ENCODE measurements at places on chromosomes 5 and 9.

GRCh38 chr9:105360344-105360743 lies 87.5 kb upstream of the FSD1L start:
- no peak for DNase-seq

GRCh38 chr9:136707011-136707410 lies 5.4 kb upstream of the DIPK1B start:
- no peak for DNase-seq

- no peak for DNase-seq
These were observed 15.4 kb downstream of the NIPSNAP3B start for GRCh38 chr9:104779334-104779733.

- no peak for DNase-seq
These were observed 350 bp upstream of the SLC25A46 start for GRCh38 chr5:110738503-110738811.

DNA sequence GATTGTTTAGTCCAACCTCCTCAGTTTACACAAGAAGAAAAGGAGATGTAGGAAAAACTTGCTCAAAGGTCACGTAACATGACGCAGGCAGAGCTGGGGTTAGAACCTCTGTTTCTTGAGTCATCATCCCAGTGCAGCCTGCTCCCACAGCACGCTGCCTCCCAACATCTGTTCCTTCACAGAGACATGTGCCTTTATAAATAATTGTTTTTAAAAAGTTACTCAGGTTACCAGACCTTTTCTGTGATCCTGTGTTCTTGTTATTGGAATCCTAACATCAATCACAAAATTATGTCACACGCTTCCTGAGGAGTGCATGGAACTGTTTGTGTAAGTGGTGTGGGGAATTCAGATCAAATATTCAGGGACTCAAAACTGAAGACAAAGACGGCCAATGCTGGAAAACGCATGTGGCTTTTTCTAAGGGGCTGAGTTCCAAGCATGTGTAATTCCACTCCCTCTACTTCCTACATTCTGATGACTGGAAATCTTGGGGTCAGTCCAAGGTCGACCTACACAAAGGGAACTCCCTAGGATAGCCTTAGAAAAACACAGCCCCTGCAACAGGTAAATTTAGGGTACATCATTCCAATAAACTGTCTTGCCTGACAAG lies 184.3 kb downstream of the TSSK1B start:
- no peak for DNase-seq

Data from DMS79 (cell line).